ENCODE measurements at places on chromosomes 4 and X.

DNA sequence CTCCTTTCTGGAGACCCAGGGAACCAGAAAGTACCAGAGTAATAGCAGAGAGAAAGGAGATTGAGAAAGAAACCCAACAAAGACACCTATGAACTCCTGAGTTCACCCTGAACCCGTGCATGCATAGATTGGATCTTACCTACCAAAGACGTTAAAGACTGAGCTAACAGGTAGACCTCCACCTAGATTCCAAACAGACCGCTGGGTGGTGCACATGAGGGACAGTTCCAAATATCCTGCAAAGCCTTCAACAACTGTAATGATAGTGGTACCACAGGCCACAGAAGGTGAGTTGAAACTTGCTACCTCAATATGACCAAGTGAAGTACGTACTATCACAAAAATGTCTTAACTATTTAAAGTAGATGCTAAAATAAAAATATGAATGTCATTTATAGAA lies 34.0 kb upstream of the NR0B1 start:
- no peak for DNase-seq

GRCh38 chrX:52979568-52979967 lies 21.2 kb upstream of the FAM156A start:
- DNase-seq = no peak

- DNase-seq = no peak
These were observed 149.9 kb upstream of the SLIT2 start for GRCh38 chr4:20101831-20102230.

GRCh38 chr4:107818301-107818910 lies 6.3 kb upstream of the SGMS2 start:
- no peak for DNase-seq

DNA sequence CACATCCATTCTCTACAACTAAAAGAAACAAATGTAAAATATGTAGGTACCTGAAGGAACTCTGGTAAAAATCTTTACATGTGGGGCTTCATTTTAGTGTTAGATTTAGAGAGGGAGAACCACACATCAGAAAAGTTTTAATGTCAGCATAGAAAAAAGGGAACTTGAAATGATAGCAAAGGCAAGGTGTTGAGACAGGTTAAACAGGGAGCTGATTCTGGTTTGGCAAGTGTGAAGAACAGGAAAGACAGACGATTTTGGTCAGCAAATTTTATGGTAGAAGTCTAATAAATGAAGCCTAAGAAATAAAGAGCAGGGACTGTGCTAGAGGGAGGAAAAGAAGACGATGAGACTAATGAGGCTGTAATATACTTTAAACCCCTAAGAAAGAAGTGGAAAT lies 67.6 kb upstream of the COX18 start:
- no peak for DNase-seq

Measured in ACHN (cell line).